Stimulated activated CD4-positive, alpha-beta T cell treated with anti-CD3 and anti-CD28 coated beads, Interleukin-4, amount 100 ng/mL, for 48 hours (primary cell): ENCODE measurements at places on chromosomes 4 and X.

- no peak for DNase-seq
These were observed 245.9 kb upstream of the GIMD1 start for GRCh38 chr4:106614441-106614840.

DNA sequence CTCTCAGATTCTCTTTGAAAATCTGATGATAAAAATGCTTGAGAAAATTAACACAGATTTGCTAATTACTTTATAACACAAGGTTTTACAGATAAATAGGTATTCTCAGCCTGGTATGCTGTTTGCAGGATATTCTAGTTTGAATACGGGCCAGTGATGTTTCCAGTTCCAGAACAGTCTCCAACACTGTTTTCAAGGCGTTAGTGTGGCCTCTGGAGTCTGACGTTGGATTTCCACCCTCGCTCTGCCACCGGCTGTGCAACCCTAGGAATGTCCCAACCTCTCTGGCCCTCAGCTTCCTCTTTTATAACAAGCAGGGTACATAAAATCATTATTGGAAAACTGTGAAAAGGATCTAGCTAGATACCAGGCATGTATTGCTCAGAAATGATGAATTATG, 23.8 kb upstream of the CYP4V2 start:
- no peak for DNase-seq

- no peak for DNase-seq
These were observed 49.5 kb downstream of the CD99L2 start for GRCh38 chrX:150848914-150849365.

- DNase-seq = no peak
These were observed 7.5 kb upstream of the KLHL5 start for GRCh38 chr4:39054497-39054896.

GRCh38 chr4:159445692-159446091, 342.8 kb downstream of the RAPGEF2 start:
- DNase-seq = no peak

DNA sequence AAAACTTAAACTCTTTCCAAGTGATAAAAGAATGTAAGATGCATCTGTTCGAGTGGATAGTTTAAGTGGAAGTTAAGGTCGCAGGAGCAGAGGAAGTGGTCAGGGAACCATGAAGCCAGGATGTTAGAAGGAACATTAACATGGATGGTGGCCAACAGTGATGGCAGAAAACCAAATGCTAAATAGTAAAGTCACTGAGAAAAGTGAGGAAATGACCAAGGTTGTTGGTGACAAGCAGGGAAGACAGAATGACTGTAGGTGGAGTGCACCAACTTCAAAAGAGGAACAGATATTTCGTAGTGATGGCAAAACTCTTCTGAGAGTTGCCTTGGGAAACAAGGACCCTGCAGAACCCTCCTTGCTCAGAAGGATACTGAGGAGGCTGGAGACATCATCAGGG, 226.2 kb downstream of the PALLD start:
- no peak for DNase-seq

DNA sequence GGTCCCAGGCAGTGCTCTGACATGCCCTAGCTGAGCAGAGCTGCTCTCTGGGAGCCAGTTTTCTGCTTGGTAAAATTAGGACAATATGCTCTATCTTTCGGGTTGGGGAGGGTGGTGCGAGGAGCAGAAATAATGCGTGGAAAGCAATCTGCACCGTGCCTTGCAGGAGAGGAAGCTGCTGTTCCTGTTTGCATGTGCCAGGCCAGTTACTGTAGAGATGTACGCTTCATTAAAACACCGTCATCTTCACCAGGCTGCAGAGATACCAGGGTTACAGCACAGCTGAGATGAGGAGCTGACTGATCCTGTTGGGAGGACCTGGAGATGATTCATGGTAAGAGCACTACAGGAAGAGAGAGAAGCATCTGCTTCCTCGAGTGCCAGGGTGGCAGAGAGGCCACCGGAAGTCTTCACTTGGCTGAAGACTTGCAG, 29.5 kb upstream of the IRF2 start:
- no peak for DNase-seq

DNA sequence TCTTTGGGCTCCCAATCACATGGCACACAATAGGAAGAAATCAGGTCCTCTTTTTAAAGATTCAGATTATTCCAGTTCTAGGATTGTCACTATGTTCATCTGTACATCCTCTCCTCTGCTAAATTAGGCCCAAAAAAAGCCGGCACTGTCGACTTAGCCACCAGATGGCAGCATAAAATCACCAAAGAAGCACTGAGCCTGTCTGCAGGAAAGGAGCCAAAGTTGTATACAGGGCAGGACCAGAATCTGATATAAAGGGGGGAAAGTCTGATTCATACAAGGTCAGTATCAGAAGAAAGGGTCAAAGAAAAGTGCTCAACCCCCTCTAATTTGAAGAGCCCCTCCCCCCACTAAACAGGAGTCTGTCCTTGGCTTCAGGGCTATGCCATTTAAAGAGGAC, 292.5 kb downstream of the CHIC1 start:
- DNase-seq = peak; percentile 18

GRCh38 chrX:134753718-134754008, 95.4 kb upstream of the PLAC1 start:
- DNase-seq = no peak

GRCh38 chrX:152918707-152919106, 20.8 kb downstream of the ZNF185 start:
- no peak for DNase-seq
